Nucleus accumbens (tissue), 56 donors: ENCODE measurements at places on chromosomes 5 and 9.

DNA sequence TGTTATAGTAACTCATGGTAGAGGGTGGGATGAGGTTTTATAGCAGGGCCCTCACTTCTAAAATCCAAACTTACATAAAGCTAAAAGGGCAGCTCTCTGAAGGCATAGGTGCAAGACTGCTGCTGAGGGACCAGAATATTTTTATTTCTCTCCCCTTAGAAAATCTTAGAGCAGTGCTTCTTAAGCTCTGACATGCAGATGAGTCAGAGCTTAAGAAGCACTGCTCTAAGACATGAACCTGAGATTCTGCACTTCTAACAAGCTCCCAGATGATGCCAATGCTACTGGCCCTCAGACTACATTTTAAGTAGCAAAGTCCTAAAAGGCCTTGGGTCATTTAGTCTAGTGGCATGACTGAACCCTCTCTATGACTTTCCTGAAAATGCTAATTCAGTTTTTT, 97.6 kb upstream of the SPRY4 start:
- no peak for DNase-seq

- no peak for DNase-seq
Measured at GRCh38 chr5:58985759-58986158, 402.9 kb downstream of the RAB3C start.

DNA sequence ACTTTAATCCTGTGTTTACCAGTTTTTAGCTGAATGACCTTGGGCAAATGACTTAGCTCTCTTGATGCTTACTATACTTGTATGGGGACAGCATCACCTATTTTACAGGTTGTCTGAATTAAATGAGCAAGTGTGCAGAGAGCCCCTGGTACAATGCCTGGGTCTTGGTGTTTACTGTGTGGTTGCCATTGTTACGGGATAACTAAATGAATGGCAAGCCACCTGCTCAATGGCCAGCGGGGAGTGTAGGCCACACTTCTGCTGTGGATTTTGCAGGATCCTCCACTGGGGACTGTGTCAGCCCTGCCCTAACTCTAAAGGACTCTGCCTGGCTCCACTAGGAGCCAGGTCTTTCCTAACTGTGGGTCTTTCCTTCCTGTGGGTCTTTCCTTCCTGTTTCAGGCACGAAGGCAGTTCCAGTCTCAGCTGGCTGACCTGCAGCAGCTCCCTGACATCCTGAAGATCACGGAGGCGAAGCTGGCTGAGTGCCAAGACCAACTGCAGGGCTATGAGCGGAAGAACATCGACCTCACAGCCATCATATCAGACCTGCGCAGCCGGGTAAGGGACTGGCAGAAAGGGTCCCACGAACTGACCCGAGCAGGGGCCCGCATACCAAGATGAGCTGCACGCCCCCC, 10.3 kb upstream of the GLE1 start:
- peak; percentile 8 for DNase-seq

- DNase-seq = no peak
Measured at GRCh38 chr9:12718482-12719026, 25.4 kb downstream of the TYRP1 start.

DNA sequence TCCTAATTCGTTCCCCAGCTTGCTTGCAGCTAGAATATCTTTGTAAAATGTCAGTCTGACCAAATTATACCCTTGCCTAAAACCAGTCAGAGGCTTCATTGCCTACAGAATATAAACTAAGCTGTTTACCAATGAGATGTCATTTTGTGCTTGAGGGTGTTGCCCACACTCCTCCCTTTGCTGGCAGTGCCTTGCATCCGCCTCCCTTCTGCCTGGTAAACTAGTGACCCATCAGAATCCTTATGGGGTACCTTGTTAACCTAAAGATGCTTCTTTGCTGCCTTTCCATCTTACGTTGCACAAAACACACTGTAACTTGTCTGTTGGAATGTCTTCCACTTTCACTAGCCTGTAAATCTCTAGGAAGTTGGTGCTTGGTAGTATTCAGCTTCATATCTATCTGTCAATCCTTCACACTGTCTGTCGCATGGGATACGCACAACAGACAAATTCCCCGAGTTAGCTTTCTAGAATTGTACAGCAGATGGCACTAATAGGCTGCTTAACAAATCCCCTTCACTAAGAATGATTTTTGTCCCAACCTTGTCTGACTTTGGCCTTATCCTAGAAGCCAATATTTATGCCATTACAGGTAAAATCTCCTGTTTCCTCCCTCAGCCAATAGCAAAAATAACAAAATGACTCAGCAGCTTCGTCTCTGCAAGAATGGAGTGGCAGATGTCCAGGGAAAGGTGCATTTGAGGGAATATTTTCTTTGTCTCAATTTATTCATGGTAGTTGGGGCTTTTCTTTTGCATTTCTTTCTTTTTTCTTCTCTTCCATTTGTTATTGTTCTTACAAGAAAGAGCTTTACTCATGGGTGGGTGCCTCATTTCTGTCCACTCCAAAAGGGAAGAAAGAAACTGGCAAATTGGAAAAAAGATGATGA, 3.0 kb downstream of the NUDT2 start:
- DNase-seq = no peak

- DNase-seq = no peak
Measured at GRCh38 chr9:19023078-19023477, 9.9 kb downstream of the SAXO1 start.

DNA sequence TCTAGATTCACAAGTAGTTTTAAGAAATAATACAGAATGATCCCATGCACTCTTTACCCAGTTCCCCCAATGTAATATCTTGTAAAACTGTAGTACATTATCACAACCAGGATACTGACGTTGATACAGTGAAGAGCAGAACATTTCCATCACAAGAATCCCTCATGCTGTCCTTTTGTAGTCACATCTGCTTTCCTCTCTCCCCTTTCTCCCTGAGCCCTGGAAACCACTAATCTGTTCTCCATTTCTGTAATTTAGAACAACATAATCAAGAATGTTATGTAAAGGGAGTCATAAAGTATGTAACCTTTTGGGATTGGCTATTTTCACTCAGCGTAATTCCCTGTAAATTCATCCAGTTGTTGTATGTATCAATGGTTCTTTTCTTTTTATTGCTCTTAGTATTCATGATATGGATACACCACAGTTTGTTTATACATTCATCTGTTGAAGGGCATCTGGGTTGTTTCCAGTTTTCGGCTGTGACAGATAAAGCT, 61.1 kb downstream of the ERCC6L2 start:
- DNase-seq = no peak

DNA sequence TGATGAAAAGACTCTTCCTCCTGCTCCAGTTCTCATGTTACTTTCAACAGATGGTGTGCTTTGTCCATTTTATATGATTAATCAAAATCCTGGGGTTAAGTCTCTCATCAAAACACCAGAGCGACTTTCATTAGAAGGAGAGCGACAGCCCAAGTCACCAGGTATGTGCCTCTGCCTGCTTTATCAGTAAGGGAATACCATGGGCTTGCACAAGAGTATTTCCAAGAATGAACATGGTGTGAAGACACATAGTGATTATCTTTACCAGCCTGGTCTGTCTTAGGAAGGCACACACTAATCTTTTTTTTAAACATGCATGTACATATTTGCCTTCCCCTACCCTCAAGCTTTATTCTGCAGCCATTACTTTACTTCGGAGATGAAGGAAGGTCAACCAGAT, 15.2 kb downstream of the NUP214 start:
- DNase-seq = no peak

DNA sequence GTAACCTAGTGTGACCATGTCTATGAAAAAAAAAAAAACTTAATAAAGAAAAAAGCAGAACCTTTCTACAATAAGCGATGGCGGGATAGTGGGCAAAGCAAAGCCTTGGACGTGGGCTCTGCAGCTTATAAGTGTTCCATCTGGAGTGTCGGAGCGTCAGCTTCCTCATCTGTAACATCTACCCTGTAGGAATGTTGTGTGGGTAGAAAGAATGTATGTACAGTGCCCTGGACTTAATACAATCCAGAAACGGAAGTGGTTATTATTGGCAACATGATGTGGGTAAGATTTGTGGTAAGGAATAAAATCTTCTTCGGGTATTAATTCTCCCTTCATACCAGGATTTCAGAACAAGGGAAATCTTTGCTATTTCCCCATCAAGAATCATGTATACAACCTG, 66.5 kb downstream of the SEMA5A start:
- DNase-seq = no peak

DNA sequence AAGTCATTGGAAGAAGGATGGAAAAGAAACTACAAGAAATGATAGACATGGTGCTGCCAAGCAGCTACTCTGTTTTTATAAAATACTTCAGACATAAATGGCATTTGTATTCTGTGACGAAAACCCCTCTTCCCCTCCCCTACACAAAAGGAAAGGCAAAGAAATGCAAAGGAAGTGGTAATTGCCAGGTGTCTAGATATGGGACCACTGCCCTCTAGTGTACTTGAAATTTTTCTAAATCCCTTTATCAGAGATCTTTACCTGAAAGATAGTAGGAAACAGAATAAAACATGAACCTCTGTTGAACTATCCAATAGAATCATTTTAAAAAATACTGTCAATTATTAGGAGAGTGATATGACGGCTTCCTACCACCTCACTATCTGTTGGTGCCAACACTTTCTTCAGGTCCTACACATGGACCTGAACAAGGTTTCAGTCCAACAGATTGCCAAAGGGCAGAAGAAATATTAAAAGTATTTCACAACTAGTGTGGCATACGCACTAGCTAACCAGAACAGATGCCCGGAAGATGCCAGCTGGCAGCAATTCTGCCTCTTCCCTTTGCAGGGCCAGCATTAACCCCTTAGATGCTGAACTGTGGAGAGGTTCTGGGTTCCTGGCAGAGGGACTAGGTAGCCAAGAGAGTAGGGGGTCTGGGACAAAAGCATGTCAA, 104.1 kb downstream of the TSSK1B start:
- DNase-seq = no peak
